ENCODE measurements at places on chromosomes 6 and 20.

- DNase-seq, result no peak
Observed at GRCh38 chr6:38805127-38805655, 90.1 kb downstream of the DNAH8 start.

DNA sequence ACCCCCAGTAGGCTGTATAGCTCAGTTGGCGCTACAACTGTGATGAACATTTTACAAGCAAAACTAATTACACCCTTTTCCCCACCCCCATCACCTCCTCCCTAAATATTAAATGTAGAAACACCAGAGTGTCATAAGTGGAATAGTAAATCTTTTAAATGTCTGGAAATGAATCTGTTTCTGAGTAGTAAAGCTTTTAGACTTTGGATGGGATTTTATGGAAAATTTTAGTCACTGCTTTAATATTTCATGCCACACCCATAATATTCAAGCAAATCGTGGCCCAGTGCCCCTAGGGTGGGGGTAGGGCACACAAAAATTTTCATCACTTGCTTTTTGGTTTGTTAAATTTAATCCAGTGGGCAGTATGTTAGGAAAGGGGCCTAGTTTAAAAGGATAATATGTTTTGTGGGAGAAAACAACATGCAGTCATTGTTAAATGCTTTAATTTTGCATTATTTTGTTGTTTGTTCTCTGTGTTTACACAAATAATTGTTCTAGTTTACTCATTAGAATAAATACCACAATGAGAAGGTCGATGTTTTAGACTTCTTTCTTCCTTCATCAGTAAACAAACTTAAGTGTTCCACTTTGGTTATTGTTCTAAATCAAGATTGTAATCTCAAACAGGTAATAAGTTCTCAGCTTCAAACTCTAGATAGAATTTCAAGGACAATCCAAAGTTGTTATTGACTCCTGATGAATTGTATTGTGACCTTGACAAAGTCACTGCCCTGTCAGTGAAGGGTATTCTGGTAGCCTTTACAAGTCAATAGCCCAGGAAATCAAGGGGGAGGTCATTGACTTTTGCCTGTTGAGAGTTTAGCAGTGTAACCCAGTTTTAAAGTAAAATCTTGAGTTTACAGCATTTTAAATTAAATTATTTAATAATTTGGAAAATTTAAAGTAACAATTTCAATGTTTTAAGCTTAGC is 79.2 kb downstream of the CBFA2T2 start:
- no peak for DNase-seq

GRCh38 chr6:1315560-1316386 is 3.9 kb downstream of the FOXQ1 start:
- DNase-seq, result no peak

DNA sequence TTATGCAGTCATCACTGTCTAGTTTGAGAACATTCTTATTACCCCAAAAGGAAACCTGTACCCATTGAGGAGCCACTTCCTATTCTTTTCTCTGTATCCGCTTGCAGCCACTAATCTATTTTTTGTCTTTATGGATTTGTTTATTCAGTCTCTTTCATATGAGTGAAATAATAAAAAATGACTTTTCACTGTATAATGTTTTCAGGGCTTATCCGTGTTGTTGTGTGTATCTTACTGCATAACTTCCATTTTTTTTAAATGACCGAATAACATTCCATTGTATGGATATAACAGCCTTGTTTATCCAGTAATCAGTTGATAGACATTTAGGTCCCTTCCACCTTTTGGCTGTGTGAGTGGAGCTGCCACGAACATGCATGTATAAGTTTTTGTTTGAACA is 86.6 kb downstream of the ZFAND3 start:
- DNase-seq, result no peak

DNA sequence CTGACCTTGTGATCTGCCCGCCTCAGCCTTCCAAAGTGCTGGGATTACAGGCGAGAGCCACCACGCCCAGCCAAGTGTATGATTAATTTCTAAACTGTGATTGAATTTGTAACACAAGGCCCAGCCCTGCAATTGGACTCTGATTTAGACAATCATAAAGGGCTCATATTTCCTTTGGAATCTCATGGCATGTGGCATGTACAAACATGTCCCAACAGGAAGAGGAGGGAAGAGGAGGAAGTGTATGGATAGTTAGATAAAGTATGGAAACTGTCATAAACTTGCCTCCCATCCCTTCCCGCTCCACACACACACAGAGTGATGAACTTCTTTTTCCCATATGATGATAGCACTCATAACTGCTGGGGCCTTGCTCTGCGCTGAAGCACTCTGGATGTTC is 27.2 kb upstream of the QKI start:
- DNase-seq, result no peak

DNA sequence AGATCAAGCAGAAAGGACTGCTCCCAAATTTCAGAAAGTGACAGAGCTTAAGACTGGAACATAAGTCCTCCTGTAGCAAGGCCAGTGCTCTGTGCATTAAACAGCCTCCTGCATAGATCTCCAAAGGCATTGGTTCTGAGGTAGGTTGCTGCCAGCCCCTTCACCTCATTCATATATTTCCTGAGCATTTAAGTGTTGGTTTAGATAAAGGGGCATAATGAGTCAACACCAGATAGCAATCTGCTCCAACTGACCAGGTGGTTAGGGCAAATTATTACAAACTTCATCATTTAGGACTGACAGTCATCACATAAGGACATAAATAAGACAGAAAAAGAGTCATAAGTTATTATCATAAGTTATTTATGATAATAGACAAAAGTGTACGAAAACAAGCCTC is 10.7 kb downstream of the PTPRK start:
- no peak for DNase-seq

DNA sequence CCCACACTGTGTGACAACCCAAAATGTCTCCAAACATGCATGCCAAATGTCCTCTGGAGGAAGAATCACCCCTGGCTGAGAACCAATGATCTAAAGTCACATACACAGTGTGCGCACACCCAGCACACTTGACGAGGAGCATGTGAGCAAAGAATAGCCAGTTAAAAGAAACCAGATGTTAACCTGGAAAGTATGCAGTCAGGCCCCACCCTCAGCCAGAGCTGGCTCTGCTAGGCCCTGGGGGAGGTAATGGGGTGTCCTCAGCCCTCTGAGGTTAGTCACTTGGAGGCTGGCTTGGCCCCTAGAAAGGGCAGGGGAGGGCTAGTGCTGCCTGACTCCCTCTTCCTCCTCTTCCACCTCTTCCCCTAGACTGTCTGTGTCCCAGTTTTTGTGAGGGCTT is 15.2 kb upstream of the GUCA1A start:
- DNase-seq, result no peak

GRCh38 chr6:117233145-117233544 is 32.2 kb upstream of the VGLL2 start:
- DNase-seq, result no peak

DNA sequence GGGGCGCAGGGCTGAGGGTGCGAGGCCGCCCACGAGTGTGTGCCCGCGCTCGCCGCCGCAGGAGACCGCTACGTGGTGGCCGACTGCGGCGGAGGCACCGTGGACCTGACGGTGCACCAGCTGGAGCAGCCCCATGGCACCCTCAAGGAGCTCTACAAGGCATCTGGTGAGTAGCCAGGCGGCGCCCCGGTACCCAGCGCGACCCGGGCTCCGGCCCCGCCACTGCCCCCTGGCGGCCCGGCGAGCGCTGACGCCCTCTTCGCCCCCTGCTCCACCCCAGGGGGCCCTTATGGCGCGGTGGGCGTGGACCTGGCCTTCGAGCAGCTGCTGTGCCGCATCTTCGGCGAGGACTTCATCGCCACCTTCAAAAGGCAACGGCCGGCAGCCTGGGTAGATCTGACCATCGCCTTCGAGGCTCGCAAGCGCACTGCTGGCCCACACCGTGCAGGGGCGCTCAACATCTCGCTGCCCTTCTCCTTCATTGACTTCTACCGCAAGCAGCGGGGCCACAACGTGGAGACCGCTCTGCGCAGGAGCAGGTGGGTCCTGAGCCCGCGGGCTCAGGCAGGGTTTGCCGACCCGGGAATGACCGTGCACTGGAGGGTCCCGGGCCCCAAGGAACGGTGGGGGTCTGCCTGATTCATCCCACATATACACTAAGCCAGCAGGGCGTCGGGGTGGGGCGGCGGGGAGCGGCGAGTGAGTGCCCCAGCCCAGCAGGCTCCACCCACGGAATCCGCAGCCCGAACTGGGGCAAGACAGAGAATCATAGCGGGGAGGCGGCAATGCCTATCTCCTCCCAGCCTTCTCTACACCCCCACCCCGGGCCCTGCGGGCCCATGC is 17.4 kb downstream of the HSPA12B start:
- no peak for DNase-seq

GRCh38 chr6:118968416-118968815 is 33.5 kb upstream of the MCM9 start:
- DNase-seq, result no peak

- DNase-seq, result no peak
Observed at GRCh38 chr6:13046084-13046483, 282.3 kb downstream of the TBC1D7 start.

- DNase-seq, result no peak
Observed at GRCh38 chr20:17631576-17632319, 50.3 kb downstream of the RRBP1 start.

GRCh38 chr6:149054559-149055194 is 262.8 kb upstream of the TAB2 start:
- no peak for DNase-seq

GRCh38 chr20:63642527-63643247 is 10.5 kb downstream of the STMN3 start:
- no peak for DNase-seq

DNA sequence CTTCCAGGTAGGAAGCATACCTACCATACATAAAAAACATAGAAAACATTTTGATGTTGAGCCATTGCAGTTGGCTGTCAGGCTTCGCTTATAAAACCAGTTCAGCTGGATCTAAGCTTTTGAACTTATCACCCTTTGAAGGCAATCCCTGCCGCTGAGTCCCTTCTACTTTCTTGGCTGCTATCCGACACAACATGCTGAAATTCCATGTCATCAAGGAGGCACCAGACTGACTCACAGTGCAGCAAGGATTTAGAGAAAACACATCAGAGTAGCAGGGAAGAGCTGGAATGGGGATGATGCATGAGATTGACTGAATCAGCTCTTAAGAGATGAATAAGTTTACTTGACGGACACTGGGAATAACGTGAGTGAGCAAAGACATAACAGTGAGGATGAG is 135.0 kb upstream of the MAN1A1 start:
- peak; percentile 89 for DNase-seq

DNA sequence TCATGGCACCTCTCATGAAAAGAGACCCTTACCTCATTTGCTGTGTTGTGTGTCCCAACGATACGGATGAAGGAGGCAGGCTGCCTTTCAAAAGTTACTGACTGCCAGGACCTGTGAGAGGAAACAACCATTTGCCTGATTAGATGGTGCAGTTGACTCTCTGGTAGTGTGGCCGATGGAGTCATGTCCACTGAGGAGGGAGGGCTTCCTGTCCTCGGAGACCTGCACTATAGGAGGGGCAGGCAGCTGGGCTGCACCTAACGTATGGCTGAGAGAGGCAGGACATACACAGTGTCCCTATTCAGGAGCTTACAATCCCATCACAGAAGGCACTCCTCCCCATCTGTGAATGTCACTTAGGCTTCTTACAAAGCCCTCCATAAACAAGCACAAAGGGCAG is 373.0 kb downstream of the ZFAND3 start:
- no peak for DNase-seq

DNA sequence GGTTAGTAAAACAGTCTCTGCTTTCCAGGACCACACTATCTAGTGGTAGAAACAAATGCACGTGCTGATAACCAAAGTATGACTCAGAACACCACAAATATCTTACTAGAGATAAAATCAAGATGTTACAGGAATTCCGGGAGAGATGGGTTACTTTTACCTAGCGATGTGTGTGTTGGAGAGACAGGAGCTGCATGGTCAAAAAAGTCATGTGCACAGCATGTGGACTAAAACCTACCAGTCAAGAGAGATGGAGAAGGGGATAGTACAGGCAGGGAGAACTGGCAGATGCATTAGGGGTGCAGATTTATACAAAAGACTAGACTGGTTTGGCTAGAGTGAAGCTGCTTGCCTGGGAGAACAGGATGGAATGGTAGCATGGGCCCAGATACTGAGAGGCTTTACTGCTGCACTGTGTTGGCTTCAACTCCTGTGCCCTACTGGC is 75.3 kb upstream of the MRAP2 start:
- no peak for DNase-seq

DNA sequence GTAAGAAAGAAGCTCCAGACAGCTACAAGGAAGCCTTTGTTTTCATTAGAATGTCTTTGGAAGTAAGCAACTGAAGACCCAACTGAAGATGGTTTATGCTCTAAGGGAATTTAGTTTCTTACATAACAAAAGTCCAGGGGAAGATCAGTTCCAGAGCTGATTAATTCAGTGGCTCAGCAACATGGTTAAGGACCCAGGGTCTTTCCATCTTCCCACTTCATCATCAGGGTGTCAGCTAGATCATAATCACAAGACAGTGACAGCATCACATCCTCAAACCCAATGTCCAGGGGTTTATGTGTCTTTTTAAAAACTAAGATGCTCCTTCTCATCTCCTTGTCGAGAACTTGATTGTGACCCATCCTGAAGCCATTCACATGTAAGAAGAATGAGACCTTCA is 119.7 kb upstream of the PRDM1 start:
- DNase-seq, result no peak

DNA sequence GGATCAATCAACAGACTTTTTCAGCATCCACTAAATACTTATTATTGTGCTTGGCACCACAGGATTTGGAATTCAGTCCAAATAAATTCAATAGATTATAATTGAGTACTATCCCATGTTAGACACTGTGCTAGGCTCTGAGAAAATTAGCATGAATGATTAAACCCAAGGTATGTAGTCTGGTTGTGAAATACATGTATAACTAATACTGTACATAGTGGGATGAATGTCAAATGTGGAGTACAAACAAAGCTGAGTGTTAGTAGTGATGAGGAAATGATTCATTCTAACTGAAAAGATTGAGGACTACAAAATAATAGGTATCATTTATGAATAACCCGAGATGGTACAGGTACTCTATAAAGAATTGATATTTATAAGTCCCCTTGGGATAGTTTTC is 111.9 kb upstream of the FLRT3 start:
- DNase-seq, result no peak

GRCh38 chr6:159130846-159131245 is 38.4 kb upstream of the FNDC1 start:
- DNase-seq, result no peak

DNA sequence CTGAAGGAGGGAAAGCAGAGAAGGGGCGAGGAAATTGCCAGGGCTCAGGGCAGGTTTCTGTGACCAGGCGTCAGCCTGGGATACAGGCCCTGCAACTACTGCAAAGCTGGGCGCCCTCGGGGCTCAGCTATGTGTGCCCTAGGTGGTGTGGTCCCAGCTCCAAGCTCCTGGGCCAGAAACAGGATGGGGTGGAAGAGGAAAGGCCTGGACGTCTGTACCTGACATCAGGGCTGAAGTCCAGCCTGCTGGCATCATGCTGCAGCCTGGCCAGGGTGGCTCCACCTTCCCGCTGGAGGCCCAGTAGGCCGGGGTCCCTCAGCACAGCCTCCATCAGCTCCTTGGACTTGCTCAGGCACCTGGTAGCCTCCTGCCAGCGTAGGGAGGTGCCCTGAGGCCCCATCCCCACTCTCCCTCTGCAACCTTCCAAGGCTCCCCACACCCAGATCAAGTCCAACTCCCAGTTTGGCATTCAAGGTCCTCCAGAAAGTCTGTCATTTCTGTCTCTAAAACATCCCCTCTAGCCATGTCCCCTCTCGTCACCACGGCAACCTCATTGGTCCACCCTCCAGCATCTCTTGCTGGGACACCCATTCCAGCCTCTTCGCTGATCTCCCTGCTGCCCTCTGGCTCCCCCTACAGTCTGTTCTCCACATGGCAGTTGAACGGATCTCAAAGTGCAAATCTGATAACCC is 38.2 kb downstream of the KIAA1755 start:
- no peak for DNase-seq

GRCh38 chr20:24341781-24342180 is 127.6 kb upstream of the SYNDIG1 start:
- DNase-seq, result no peak

- DNase-seq, result no peak
Observed at GRCh38 chr20:63009988-63010769, 3.4 kb upstream of the BHLHE23 start.
